Cortex of kidney (tissue), 1 donor: ENCODE measurements at places on chromosomes 1 and 21.

DNA sequence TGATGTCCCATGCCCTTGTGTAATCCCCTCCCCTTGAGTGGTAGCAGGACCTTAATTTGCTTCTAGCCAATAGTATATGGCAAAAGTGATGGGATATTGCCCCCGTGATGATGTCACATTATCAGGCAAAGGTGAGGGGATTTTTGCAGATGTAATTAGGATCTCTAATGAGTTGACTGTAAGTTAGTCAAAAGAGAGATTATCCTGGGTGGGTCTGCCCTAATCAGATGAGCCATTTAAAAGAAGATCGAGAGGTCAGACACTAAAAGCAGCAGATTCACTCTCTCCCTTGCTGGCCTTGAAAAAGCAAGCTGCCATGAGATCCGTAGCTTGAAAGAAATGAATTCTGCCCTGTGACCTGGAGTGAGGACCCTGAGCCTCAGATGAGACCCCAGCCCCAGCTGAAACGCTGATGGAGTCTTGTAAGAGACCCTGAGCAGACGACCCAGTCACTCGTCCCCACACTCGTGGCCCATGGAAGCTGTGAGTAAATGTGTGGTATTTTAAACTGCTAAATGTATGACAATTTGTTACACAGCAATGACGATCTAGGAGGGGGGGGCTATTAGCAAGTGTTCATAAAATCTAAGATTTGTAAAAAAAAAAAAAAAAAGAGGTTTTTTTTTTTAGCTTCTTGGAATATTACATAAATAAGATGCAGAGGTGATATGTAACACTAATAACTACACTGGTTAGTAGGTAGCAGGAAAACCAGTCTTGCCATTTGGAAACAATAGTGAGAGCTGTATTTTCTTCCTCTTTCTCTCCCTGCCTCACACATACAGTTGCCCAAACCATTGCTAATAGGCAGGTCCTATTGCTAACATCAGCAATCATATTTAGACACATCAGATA lies 50.3 kb upstream of the TARBP1 start:
- DNase-seq, result no peak

DNA sequence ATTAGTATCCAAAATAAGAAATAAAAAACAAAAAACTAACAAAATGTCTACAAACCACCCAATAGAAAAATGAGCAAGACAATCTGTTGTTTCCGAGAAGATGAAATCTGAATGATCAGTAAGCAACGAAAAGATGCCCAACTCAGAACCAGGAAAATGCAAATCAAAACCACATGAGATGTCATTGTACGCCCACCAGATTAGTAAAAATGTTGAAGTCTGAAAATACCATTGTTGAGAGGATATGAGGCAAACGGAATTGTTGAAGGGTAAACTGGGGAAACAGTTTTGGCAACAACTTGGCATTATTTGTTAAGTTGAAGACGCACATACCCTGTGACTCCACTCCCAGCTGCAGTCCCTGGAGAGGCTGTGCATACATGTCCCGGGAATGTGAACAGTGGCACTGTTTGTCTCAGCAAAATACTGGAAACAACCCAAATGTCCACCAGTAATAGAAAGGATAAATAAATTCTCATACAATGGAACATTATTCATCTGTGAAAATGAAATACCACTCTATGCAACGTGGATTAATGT lies 10.6 kb downstream of the ZBTB17 start:
- DNase-seq, result no peak

DNA sequence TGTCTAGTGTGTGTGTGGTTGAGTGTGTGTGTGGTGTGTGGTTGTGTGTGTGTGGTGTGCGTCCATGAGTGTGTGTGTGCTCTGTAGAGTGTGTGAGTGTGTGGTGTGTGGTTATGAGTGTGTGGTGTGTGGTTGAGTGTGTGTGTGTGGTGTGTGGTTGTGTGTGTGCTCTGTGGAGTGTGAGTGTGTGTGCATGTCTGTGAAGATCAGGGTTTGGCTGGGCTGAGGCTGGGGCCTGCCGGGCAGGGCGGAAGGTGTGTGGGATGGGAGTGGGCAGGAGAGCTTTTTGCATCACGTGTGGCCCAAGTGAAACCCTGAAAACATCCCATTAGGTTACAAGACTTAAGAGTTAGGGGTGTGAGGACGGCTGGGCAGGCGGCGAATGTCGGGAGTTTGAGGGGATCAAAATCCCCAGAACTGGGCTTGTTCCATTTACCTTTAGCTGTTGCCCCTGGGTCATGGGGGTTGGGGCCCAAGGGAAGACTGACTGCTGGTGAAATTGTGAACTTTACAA lies 2.9 kb upstream of the FCMR start:
- no peak for DNase-seq

DNA sequence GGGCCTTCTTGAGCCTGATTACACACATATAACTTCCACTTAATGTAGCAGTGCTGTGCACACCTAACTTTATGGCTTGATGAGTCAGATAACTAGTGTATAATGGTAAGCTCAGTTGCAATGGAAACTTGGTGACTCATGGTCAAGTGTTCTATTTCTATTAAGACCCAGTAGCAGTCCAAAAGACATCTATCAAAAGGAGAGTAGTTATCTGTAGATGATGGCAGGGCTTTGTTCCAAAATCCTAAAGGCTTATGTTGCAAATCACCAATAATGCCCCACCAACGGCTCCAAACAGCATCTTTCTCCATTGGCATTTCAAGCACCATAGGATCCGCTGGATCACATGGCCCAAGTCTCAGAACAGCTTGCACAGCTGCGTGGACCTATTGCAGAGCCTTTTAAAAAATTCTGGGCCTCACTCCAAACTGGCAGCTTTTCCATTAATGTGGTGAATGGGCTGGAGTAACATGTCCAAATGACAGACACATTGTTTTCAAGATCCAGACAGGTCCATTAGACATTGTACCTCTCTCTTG lies 566.8 kb upstream of the USP24 start:
- no peak for DNase-seq

DNA sequence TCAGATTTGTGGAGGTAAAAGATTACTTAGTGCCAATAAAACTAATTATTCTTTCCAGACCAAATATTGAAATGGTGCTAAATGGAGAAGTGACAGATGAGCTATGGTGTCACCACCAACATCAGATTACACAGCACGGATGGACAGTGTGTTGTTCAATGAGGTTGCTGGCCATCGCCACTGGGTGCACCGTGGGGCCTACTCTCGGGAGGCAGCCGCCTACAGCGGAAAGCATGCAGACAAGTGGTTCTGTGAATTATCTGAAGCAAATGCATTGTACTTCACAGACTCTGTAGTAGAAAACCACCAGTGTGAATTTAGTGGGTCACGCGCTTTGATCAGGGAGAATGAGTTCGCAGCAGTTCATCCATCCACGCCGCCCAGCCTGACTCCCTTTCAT lies 42.3 kb downstream of the GNG4 start:
- DNase-seq, result no peak
